ENCODE measurements at places on chromosomes 1 and 21.

GRCh38 chr1:56584910-56585528 lies 5.7 kb upstream of the PLPP3 start:
- no peak for DNase-seq

DNA sequence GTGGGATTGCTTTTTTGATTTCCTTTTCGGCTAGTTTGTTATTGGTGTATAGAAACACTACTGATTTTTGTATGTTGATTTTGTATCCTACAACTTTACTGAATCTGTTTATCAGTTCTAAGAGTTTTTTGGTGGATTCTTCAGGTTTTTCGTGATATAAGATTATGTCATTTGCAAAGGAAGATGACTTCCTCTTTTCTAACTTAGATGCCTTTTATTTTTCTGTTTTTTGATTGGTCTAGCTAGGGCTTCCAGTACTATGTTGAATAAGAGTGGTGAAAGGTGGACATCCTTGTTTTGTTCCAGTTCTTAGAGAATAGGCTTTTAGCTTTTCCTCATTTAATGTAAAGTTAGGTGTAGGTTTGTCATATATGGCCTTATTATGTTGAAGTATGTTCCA lies 13.1 kb upstream of the NHLH2 start:
- no peak for DNase-seq

GRCh38 chr1:45221716-45222115 lies 15.3 kb upstream of the ZSWIM5 start:
- DNase-seq: no peak

- DNase-seq: no peak
Measured at GRCh38 chr1:190159146-190159545, 318.5 kb downstream of the BRINP3 start.

DNA sequence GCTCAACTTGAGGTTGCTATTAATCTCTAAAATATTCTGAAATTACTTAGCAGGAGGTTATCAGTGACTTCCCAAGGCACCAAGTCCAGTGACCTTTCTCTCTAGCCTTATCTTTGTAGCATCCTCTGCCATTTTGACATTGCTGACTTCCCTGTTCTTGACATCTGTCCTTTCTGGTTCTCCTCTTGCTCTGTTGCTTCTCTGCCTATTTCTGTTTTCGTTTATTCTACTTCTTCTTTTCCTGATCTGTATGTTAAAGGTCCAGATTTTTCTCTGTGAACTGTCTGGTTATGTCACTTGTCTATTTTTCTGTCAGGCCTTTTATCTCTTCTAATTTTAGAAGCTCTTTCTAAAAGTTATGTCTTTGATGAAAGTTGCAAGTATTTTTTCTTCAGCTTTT lies 178.8 kb downstream of the VPS13D start:
- DNase-seq: no peak

- no peak for DNase-seq
Measured at GRCh38 chr1:65109487-65109886, 38.5 kb upstream of the AK4 start.

DNA sequence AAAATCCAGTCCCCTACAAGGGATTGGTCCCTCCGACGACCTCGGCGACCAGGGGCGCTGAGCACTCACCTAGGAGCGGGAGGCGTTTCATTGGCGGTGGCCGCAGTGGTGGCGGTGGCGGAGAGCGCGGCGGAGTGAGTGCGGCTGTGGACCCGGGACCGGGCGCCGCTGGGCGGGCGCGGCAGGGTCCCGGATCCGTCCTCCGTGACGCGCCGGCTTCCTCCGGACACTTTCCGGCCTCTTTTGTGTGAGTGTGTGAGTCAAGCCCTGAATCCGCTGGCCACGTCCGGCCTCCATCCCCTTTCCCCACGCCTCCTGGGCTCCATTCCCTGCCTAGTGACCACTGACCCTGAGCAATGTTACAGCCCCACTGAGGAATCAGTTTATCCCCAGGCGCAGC lies at the start of gene ADGRL4:
Gene ADGRL4 (minus strand): TSS at position 167 of the 400 bp plus-strand sequence. CDS start 76 bp downstream, at position 91.
- DNase-seq: no peak

DNA sequence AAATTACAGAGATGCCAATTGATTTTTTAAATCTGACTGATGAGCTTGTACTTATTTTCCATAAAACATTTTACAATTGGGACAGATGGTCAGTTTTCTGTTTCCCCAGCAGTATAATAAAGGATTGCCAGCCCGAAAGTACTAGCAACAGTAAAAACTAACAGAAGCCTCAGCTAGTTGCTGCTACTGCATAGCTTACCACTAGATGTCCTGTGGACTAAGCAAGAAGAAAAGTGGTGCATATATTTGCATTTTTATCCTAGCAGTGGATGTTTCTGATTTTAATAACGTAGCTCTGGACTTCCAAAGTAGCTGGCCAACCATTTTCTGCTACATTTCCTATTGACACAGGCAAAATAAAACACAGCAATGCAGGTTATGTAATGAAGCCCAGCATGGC lies 241.5 kb downstream of the BARHL2 start:
- no peak for DNase-seq

DNA sequence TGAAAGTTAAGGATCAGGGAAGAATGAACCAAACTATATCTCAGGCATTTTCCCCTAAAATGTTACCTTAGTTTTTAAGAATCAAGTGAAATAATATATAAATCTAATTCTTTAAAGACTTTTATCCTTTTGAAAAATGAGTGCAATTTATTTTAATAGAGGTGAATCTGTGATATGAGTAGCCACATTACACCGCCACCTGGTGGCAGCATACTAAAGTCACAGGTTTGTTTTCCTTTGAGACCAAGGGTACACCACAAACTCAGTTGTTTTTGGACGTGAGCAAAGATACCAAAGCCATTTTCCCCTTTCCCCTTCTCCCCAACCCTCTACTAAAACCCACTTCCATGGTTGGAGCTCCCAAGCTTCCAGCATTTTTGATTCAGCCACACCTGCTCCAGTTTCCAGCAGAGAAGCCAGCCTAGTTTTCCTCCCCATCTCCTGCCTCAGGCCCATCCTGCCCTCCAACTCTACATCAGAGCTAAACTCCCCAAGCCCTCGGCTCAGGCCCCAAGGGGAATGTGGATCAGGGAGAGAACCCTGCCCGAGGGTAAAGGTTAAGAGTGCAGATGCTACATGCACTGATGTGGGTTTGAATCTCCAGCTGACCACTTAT lies 22.9 kb upstream of the LDLRAP1 start:
- DNase-seq: peak; percentile 35

DNA sequence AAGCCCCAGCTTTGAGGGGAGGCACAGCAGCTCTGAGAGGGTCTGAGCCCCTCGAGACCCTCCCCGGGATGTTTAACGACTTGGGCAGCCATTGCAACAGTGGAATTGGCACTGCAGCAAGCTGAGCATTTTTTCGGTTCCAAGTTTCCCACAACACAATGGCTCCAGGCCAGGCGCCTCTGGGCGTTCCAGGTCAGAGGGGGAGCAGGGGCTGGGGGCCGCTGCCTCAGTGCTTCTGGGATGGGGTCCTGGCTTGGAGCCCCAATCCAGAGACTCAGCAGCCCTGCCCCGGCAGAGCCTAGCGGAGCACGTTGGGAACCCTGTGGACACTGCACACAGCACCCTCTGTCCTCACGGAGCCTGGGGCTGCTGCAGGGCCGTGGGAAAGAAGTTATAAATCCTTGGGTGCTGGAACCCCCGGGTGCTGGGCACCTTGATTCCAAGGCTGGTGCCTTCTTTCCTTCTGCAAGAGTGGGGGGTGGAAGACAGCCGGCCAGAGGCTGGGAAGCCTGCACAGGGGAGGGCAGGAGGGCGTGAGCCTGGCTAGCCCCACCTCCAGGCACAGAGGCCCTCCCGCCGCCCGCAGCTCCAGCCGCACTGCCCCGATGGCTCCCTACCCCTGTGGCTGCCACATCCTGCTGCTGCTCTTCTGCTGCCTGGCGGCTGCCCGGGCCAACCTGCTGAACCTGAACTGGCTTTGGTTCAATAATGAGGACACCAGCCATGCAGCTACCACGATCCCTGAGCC lies 50.1 kb downstream of the COL18A1 start:
- peak; percentile 71 for DNase-seq

DNA sequence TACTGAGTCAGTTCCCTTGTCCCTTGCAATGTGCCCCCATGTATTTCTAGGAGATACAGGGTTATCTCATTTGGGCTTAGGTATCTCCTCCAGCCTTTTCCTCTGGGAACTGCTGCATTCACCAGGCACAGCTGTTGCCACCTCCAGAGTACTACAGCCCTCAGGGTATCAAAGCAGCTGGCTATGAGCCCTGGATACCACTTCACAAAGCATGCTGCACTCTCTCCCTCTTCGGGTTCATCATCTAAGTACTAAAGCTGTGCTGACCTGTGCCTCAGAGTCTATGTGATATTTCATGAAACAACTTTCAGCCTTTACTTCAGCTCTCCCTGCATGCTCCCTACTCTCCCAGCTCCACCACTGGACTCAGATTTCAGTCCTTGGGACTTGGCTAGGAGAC lies 62.3 kb downstream of the CCDC185 start:
- no peak for DNase-seq

All from trophoblast cell (in vitro differentiated cells and primary cell).